ENCODE measurements at places on chromosomes 4 and X.

DNA sequence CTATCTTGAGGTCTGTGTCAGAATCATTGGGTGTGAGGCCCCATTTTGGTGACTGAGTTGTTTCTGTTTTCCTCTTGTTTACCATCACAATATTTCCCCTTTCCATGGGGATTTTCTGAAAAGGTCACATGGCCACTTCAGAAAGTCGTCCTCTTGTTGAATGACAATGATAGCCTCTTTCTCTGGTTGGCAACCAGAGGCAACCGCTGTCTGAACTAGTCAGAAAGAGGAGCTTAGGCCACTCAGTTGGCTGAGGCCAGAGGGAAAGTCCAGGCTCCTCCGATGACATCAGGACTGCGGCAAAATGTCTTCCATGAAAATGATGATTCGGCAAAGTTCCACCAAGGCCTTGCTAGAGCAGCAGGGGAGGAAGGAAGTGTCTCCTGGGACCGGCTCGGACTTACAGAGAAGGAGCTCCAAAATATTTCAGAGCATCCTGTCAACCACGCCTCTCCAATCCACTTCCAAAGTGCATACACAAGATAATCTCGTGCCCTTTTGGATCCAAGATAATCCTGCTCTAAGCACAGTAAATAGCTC, 19.1 kb upstream of the RBM47 start:
- DNase-seq: no peak

DNA sequence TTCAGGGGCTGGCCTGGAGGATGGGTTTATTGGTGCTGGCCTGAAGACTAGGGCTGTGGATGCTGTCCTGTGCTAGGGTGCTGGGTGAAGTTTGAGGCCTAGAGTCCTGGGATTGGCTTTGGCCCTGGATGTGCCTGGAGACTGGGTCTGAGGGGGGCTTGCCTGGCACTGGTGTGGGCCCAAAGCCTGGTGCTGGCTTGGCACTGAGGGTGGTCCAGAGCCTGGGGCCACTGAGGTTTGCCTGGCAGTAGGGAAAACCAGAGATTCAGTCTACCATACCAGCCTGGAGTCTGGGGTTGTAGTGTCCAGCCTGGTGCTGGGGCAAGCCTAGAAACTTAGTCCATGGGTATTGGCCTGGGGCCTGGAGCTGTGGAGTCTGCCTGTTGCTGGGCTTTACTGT, 16.6 kb downstream of the BMP15 start:
- no peak for DNase-seq

DNA sequence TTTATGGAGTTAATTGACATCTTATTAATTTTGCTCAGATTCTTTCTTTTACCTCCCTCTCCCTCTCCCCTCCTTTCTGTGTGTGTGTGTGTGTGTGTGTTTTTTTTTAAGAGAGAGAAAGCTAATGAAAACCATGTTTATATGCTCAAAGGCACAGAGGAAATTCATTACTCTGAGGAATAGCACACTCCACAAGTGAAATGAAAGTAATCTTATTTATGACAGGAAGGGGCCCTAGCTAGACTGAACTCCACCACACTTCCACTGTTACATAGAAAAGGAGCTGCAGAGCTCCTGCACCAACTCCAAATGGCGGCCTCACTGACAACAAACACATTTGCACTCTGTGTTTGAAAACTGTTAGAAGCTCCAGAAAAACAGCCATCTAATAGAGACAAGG, 150.6 kb downstream of the RASL11B start:
- no peak for DNase-seq

DNA sequence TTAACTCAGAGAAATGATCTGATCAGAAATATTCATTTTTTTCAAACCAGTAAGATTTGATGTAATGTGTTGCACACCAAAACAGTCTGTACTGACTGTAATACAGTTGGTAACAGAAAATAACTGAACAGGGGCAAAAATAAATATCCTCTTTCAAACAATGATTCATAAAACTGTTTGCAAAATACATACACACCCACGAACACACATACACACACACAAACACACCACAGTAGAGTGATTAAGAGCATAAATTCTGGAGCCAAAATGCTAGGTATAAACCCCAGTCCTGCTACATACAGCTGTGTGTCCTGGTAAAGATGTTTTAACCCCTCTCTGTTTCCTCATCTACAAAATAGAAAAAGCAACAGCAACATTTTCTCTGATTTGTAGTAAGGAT, 376.6 kb downstream of the PDGFC start:
- DNase-seq: no peak

DNA sequence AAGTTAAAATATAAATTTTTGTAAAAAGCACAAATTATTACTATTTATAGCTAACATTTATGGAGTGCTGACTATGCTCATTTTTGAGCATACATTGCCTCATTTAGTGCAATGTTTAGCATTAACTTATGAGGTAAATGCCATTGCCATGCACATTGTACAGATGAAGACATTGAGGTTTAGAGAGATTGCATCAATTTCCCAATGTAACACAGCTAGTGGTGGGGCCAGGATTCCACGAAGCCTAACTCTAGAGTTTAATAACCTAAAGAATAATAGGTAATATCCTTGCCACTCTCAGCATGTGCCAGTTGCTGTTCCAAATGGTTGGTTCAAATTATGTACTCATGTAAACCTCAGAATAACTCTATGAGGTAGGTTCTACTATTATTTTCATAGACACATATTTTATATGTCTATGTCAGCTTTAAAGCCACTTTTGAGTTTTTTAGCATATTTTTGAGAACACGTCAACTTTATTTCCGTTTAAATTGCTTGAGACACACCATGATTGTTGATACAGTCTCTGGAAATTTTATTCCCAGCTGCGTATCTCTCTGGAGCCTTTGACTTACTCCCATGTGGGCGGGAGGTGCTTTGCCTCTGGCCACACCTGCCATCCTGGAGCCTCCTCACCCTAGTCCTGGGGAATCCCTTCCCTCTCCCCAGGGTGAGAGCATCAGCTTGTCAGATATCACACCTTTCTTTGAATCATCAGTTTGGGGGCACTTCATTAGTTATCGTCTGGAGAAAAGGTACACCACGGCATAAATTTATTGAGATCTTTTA, 10.8 kb upstream of the ADH1A start:
- DNase-seq: no peak

DNA sequence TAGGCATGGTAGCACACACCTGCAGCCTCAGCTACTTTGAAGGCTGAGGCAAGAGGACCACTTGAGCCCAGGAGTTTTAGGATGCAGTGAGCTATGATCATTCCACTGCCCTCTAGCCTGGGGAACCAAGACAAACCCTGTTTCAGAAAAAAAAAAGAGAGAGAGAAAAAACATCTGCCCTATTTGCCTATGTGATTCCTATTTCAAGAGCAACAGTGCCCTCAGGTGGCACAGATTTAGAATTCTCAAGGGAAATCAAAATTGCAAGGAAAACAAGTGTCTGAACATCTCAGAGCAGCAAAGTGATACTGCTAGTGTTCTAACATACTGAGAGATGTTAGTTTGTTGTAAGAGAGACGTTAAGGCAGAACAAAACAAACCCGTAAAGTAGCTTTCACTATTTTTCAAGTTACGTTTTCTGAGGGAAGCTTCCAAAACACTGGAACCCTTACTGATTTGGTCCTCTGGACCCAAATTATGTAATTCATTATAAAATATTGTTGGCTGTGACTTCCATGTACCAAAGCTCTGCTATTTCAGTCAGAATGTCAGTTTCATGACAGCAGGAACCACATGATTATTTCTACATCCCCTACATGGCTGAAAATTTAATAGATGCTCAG, 7.9 kb downstream of the BDH2 start:
- DNase-seq: no peak

- DNase-seq: peak; percentile 11
These were observed 12.4 kb downstream of the YIPF6 start for GRCh38 chrX:68511255-68511654.

DNA sequence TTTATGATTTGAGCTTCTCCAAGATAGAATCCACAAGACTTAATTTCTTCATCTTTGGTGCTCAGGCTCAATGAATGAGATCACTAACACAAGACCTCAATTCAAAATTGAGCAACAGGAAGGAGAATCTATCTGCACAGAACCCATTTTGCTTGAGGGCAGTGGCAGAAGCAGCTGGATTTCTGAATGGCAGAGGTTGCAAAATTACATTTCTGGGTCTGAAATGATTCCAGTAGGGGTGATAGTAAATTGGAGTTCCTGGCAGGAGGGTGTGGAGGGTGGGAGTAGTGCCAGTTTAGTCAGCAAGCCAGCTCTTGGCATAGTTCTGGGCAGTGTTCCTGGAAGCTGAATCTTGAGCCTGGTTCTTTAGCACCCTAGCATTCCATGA, 281.1 kb downstream of the SLC7A11 start:
- no peak for DNase-seq

GRCh38 chr4:166763018-166763417, 471.3 kb downstream of the SPOCK3 start:
- DNase-seq: no peak

DNA sequence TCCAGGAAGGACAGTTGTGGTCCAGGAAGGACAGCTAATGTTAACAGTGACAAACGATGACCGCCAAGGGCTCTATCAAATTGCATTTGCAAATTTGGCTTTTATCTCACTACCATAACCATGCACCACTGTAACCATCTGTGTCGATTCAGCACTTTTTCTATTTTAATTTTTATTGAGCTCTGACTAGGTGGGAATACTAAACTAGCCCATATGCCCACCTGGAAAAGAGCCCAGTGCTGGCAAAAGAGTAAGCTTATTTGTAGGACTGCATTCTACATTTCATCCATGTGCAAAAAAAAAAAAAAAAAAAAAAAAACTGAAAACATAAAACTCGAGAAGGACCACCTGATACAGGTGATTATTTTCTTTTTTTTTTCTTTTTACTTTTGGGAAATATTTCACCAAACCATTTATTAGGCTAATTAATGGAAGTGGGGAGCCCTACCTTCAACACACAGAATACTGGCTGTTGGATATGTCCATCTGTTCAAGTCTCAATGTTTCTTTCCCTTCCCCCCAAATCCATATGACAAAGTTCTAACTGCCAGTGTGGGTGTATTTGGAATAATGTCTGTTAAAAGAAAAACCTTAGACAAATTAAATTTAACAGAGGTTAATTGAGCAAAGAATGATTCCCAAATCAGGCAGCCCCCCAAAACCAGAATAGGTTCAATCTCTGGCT, 99.5 kb upstream of the MXRA5 start:
- no peak for DNase-seq

GRCh38 chrX:3362956-3363355, 16.5 kb upstream of the MXRA5 start:
- DNase-seq: no peak

DNA sequence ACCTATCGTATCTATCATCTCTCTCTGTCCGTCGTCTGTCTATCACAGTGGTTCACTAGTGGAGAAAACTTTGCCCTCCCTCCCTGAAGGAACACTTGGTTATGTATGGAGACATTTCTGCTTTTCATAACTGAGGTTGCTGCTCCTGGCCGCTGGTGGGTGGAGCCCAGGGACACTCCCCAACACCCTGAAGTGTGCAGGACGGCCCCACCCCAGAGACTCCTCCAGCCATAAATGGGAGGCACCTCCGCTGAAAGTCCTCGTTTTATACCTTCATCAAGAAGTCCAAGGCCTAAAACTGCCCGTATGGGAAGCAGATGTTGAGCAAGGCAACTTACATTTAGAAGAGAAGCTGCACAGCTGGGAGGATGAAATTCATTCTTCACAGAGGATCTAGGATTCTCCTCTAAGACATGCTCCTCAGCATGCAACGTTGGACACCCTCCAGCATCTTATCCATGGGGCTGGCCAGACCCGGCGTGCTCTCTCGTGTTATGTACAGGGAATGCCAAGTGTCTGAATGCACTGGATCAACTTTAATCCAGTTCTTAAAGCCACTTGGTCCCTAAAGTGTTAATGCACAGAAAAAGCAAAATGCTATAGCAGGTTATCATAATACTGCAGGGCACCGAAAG, 43.5 kb downstream of the PRKX start:
- no peak for DNase-seq

- no peak for DNase-seq
These were observed 31.6 kb downstream of the UGDH start for GRCh38 chr4:39495446-39496213.

- no peak for DNase-seq
These were observed 369.5 kb downstream of the GBA3 start for GRCh38 chr4:23062188-23062587.

DNA sequence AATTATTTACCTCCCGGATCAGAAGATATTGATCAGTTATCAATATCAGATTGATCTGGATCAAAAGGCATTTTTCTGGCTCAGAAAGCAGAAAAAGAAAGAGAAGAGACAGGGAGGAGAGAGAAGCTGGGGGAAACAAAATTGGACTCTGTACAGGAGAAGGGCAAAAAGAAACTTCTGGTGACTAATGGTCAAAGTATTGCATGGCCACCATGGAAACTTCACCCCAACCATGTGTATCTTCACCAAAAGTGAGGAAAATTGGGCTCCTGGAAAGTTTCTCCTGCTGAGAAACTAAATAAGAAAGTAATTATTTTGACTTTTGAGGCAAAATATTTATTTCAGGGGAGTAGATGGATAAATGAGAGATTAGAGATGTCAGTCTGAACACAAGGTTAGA, 33.9 kb downstream of the RNF150 start:
- DNase-seq: no peak

DNA sequence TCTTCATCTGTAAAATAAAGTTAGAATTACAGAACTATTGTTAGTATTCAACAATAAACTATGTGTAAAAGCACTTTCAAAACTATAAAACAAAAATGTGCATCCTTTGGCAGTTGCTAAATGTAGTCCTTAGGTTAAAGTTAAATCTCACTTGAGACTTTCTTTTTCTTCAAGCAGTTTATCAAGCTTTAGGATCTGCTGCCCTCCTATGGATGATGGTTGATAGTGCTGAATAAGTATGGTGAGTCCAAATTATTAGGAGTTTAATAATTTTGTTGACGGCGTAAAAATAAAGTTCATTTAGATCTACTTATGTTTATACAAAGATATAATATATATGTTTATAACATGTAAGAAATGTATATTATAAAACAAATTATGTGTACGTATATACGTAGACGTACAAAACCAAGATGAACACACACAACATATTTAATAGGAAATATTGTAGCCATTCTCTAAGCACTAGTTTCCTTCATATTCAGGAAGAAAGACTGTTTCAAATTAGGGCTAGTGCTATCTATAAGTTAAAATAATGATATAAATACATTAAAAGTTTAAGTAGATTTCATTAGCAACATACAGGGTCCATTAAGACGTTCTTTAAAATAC, 22.3 kb downstream of the UGT2A2 start:
- DNase-seq: no peak

GRCh38 chr4:77697860-77698590, 92.4 kb downstream of the CXCL13 start:
- no peak for DNase-seq

GRCh38 chrX:11419102-11419501, 125.9 kb downstream of the AMELX start:
- DNase-seq: no peak

GRCh38 chrX:83521905-83522304, 13.8 kb downstream of the POU3F4 start:
- no peak for DNase-seq

DNA sequence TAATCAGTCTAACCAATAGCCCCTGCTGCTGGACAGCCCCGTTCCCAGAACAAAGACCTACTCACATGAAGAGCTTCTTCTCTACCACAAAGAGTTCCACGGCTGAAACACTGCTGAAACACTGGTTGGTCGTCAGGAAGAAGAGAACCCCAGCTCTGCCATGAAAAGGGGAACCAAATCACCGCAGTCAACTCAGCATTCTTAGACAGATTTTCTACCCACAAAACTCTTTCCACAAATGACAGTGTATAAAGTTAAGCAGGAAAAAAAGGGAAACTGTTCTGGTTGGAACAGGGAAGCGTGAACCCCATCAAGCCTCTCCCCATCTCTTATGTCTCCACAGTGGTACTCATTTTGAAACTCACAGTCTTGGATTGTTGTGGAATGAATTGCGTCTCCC, 57.3 kb downstream of the ABCG2 start:
- DNase-seq: no peak
